Effector memory CD4-positive, alpha-beta T cell (primary cell): ENCODE measurements at places on chromosomes 1 and 21.

DNA sequence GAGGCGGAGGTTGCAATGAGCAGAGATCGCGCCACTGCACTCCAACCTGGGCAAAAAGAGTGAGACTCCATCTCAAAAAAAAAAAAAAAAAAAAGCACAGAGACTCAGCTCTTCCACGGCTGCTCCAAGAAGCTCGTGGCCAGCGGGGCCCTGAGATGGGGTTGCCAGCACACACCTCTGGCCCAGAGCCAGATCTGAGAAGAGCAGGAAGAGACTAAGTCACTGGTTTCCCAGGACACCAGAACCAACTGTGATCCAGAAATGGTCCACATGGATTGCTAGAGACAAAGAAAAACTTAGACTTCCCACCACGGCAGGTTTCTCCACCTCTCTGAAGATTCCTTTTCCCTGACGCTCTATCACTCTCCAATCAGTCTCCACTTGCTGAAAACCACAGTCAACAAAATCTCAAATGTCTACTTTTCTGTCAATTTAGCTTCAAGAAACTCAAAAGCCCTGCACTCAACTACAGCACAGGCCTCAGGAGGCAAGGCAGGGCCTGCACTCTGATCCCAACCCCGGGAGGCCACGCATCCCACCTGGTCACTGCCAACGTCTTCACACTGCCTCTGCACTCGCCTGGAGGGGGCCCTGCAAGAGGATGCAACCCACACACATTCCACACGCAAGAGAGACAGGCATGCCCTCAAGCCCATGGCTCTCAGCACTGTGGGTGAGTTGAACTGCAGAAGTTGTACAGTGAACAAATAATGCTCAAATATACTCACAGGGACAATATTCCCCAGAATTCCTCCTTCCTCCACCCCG lies 79.0 kb downstream of the NPHP4 start:
- no peaks in the 10 kb centered on the region for H3K27me3 ChIP-seq
- no peaks in the 10 kb centered on the region for H3K36me3 ChIP-seq
- DNase-seq = no peak
- no peaks in the 10 kb centered on the region for H3K4me1 ChIP-seq
- H3K27ac ChIP-seq = no peak overlapping the region

DNA sequence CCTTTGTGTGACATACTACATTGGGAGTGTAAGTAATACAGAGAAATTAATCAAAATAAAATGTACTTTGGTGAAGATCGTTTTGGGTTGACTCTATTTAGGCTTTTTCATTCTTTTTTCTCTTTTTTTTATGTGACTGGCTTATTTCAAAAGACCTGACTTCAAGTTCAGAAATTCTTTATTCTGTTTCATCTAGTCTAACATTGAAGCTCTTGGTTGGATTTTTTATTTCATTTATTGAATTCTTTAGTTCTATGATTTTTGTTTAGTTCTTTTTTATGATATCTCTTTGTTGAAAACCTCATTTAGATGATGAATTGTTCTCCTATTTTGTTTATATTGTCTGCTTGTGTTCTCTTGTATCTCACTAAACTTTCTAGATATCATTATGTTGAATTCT lies 35.6 kb downstream of the SLC35A3 start:
- H3K4me1 ChIP-seq = no peaks in the 10 kb centered on the region
- H3K4me3 ChIP-seq = no peak overlapping the region
- H3K27me3 ChIP-seq = no peaks in the 10 kb centered on the region
- peaks cover 10% of the 10 kb centered on the region for H3K36me3 ChIP-seq
- no peak overlapping the region for H3K27ac ChIP-seq

DNA sequence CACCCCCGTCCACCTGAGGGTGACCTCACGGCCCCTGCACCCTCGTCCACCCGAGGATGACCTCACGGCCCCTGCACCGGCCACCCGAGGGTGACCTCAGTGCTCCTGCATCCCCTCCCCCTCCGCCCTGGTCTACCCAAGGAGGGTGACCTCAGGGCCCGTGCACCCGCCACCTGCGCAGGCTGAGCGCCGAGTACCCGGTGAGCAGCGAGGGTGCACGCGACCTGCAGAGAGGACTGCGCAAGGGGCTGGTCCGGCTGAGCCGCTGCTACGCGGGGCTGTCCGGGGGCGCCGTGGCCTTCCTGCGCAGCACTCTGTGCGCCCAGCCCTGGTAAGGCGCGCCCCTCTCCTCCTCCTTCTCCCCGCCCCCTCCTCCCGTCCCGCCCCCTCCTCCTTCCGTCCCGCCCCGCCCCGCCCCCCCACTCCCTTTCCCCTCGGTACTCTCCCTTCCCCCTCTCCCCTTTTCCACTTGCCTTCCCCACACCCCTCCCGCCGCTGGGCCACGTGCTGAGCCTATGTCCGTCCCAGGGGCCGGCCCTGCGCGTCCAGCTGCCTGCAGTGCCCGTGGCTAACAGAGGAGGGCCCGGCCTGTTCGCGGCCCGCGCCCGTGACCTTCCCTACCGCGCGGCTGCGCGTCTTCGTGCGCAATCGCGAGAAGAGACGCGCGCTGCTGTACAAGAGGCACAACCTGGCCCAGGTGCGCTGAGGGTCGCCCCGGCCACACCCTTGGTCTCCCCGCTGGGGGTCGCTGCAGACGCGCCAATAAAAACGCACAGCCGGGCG lies 28.4 kb downstream of the TRIM11 start:
- H3K4me1 ChIP-seq = peaks cover 12% of the 10 kb centered on the region
- peak overlapping the region; percentile 61 for H3K4me3 ChIP-seq
- H3K27me3 ChIP-seq = no peaks in the 10 kb centered on the region
- no peak overlapping the region for H3K27ac ChIP-seq
- DNase-seq = no peak
- H3K36me3 ChIP-seq = no peaks in the 10 kb centered on the region

DNA sequence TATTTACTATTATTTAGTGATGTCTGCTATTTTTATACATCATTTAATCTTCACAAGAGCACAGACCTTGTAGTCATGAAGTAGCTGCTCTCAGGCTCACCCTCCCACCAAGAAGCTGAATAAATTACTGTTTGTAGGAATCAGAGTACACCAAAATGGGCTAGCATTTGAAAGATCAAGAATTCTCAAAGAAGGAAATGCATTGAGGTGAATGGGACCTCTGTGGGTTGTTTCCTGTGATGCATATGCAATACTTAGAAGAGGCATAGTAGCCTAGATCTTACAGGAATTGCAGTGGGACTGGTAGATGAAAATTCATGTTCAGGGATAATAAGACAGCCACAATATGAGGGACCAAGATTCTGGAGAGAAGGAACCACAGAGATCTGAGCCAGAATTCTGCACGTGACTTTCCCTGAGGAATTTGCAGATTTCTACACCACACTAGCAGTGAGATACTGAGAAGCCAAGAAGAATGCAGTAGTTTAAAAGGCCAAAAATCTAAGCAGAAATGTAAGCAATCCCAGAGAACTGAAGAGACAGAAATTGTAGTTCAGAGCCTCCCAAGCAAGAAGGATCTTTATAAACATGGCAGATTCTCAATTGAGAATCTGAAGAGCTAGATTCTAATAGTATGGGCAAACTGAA lies 307.0 kb downstream of the ST6GALNAC3 start:
- no peaks in the 10 kb centered on the region for H3K36me3 ChIP-seq
- H3K27me3 ChIP-seq = peaks cover 6% of the 10 kb centered on the region
- H3K4me3 ChIP-seq = no peak overlapping the region

- H3K4me1 ChIP-seq = no peaks in the 10 kb centered on the region
- no peak for DNase-seq
- H3K27me3 ChIP-seq = no peaks in the 10 kb centered on the region
Observed at GRCh38 chr1:33902486-33903209, 38.8 kb downstream of the HMGB4 start.

GRCh38 chr1:30036229-30036547 lies 687.2 kb downstream of the MATN1 start:
- no peaks in the 10 kb centered on the region for H3K36me3 ChIP-seq
- H3K27me3 ChIP-seq = no peaks in the 10 kb centered on the region
- no peak overlapping the region for H3K27ac ChIP-seq
- no peak for DNase-seq

DNA sequence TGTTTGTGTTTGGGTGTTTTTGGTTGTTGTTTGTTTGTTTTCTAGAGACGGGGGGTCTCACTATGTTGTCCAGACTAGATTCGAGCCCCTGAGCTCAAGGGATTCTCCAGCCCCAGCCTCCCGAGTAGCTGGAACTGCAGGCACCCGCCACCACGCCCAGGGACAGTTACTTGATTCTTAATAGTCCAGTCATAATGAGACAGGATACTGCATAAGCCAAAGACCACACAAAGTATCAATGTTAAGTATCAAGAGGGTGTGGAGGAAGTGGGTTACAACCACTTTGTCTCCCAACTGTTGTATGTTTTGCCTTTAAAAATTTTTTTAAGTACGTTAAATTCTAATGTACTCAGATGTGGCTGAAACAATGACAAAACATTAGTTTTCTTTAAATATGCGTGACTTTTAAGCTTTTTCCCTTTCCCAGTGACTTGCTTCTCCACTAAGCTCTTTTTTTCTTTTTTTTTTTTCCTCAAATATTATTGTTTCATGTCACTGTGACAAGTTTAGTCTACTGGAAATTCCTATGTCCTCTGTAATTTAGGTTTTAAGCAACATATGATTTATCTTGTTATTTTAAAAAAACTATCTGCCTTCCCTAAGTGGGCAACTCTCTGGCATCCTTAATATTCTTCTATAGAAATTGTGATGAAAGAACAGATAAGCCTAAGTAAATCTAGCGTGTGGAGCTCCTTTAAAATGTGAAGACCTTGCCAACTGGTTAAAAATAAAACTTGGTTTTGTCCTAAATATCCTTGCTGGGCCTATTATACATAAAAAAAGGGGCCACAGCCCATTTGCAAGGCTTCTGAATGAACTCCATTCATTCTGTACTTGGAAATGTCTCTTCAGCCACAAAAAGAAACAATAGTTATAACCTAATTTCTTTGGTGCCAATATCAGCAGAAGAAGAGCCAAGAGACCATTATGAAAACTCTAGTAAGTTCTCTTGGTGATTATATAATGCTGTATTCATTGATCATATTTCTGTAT lies 56.2 kb upstream of the DPH5 start:
- peaks cover 21% of the 10 kb centered on the region for H3K4me1 ChIP-seq
- H3K4me3 ChIP-seq = peak overlapping the region; percentile 15
- no peak for DNase-seq
- H3K36me3 ChIP-seq = no peaks in the 10 kb centered on the region

GRCh38 chr1:161089938-161090337 lies 580 bp upstream of the NECTIN4 start:
- H3K4me1 ChIP-seq = no peaks in the 10 kb centered on the region
- no peak overlapping the region for H3K4me3 ChIP-seq
- H3K36me3 ChIP-seq = no peaks in the 10 kb centered on the region
- no peaks in the 10 kb centered on the region for H3K27me3 ChIP-seq
- no peak overlapping the region for H3K27ac ChIP-seq

DNA sequence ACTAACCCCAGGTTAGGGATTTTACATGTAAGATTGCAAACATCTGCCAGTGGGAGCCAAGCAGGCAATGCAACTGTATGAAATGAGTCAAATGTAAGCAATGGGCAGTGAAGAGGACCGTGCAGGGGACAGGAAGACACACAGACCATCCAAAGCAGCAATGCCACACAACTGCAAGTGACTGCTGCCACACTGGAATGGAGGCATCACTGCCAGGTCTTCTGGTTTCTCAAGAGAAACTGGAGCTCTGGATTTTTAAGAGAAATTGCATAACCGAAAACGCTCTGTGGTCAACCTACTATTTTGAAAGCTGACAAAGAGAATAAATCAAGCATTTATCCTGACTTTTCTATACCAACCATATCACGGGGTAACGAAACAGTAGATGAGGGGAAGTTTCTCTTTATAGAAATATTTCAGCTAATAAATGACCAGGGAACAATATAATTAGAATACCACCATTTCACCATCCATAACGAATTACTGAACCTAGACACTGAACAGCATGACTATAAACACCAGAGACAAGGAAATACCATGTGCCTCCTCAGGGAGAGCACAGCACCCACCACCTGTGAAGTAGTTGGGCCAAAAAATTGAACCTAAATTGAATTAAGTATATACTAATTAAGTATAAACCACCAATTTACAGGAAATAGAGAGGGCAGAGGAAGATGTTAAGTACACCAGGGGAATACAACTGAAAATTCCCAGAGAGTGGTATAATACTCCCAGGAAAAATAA lies 4.4 kb downstream of the AK2 start:
- H3K27ac ChIP-seq = no peak overlapping the region
- H3K27me3 ChIP-seq = no peaks in the 10 kb centered on the region
- no peak overlapping the region for H3K4me3 ChIP-seq
- no peak for DNase-seq

- H3K36me3 ChIP-seq = no peaks in the 10 kb centered on the region
- H3K27ac ChIP-seq = no peak overlapping the region
- DNase-seq = no peak
- no peak overlapping the region for H3K4me3 ChIP-seq
- no peaks in the 10 kb centered on the region for H3K27me3 ChIP-seq
- no peaks in the 10 kb centered on the region for H3K4me1 ChIP-seq
Observed at GRCh38 chr1:118335331-118335732, 150.3 kb upstream of the SPAG17 start.

- no peaks in the 10 kb centered on the region for H3K27me3 ChIP-seq
- H3K36me3 ChIP-seq = no peaks in the 10 kb centered on the region
- H3K4me1 ChIP-seq = no peaks in the 10 kb centered on the region
- H3K27ac ChIP-seq = no peak overlapping the region
- H3K4me3 ChIP-seq = no peak overlapping the region
Observed at GRCh38 chr1:170481000-170481399, 51.0 kb upstream of the GORAB start.

GRCh38 chr1:68049941-68050878 lies at the start of gene DIRAS3:
TSS of gene DIRAS3 (minus strand) at chr1:68050627. CDS start at chr1:68047297, 3,330 bp downstream.
- no peak within 1 kb of the TSS for H3K27ac ChIP-seq
- no peaks in the 10 kb centered on the region for H3K27me3 ChIP-seq
- H3K4me1 ChIP-seq = no peaks in the 10 kb centered on the region
- no peak within 1 kb of the TSS for H3K4me3 ChIP-seq
- no peaks in the 10 kb centered on the region for H3K36me3 ChIP-seq
- DNase-seq = no peak

- H3K27me3 ChIP-seq = no peaks in the 10 kb centered on the region
- no peaks in the 10 kb centered on the region for H3K4me1 ChIP-seq
- DNase-seq = no peak
- no peak overlapping the region for H3K27ac ChIP-seq
- no peak overlapping the region for H3K4me3 ChIP-seq
- H3K36me3 ChIP-seq = peaks cover 4% of the 10 kb centered on the region
Observed at GRCh38 chr1:54094001-54094729, 40.8 kb downstream of the TCEANC2 start.

DNA sequence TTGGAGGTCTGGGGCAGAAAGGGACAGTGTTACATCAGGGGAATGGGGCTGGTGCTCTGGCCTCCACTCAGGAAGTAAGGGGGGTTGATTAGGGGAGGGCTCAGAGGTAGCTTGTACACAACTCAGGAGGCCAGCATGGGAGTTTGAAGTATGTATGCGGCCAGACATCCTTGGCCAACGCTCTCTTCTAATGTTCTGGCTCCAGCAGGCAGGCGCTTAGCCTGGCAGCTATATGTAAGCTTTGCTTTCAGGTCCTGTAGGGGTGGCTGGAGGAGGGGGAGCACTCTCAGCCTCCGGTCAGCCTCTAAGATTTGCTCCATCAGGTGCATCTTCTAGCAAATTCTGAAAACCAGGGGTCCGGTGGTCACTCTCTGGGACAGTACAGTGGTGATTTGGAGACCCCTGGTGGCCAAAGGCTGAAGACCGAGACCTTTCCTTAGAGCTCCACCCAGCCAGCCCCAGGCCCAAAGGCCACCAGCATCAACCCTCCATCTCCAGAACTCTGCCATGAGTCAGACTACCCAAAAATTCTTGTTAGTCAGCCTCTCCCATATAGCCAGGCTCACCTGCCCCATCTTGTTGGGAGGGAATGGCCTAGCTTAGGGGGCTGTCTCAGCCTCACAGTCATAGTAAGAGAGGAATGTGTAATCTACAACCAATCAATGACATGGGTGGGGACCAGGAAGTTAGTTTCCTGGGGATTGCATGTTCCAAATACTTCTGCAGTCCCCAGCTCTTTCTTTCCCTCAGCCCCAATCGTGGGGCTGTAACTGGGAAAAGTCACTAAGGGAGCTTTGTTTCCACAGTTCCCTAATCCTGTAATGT lies 9.7 kb upstream of the COL8A2 start:
- H3K4me1 ChIP-seq = no peaks in the 10 kb centered on the region
- no peaks in the 10 kb centered on the region for H3K27me3 ChIP-seq
- no peak for DNase-seq
- no peak overlapping the region for H3K4me3 ChIP-seq
